ENCODE measurements at places on chromosomes 13 and 19.

- no peak for DNase-seq
These were observed 8.9 kb upstream of the TMEM160 start for GRCh38 chr19:47057328-47057727.

DNA sequence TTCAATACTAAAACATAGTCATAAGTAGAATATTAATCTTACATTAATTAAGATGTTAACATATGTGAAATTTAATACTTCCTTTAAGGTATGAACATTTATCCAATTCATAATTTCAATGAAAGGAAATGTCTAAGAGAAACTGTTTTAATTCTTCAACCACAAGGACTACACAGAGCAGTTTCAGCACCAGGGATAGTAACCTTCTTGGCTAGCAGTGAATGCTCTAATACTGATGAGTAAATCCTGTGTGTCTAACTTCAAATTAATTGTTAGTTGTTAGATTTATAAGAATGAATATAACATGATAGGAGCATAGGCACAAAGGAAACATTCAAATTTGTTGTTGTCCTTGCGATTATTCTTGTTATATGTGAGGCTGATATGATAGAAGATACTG is 15.6 kb upstream of the NBEA start:
- DNase-seq = no peak

GRCh38 chr13:74061926-74062595 is 72.1 kb downstream of the KLF12 start:
- DNase-seq = no peak

DNA sequence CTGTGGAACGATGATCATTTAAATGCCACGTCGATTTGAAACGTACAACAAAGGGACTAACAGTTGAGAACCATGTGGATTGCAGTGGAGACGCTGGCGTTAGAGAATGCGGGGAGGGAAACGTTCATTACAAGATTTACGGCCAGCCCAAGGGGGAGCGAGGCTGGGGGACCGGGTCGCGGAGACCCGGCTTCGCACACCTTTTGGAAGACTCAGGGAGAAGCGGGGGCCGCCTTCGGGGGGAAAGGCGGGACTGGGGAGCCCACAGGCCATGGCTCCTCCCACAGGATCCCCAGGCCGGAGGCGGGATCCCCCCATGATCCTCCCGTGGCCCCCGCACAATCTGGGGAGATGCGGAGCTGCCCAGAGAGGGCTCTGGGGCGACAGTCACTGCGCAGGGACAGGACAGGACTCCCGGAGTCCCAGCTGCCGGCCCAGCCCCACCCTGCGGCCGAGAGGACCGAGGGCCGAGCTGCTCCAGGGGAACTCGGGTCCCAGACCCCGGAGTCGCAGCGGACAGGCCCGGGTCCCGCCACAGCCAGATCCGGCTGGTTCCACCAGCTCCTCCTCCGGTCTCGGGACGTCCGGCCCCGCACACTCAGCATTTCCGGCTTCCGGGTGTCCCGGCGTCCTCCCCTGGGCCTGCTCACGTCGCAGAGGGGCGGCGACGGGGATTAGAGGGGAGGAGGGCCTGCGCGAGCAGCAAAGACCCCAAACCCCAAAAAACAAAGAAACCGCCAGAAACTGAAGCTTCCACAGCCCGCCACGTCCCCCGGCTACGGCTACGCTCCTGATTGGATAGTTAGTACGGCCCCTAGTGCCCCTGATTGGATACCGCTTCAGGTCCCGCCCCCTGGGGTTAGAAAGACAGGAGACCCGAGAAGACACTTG is 21.1 kb upstream of the OR10H1 start:
- peak; percentile 84 for DNase-seq

GRCh38 chr13:86660090-86660489 is 860.9 kb upstream of the SLITRK6 start:
- no peak for DNase-seq

DNA sequence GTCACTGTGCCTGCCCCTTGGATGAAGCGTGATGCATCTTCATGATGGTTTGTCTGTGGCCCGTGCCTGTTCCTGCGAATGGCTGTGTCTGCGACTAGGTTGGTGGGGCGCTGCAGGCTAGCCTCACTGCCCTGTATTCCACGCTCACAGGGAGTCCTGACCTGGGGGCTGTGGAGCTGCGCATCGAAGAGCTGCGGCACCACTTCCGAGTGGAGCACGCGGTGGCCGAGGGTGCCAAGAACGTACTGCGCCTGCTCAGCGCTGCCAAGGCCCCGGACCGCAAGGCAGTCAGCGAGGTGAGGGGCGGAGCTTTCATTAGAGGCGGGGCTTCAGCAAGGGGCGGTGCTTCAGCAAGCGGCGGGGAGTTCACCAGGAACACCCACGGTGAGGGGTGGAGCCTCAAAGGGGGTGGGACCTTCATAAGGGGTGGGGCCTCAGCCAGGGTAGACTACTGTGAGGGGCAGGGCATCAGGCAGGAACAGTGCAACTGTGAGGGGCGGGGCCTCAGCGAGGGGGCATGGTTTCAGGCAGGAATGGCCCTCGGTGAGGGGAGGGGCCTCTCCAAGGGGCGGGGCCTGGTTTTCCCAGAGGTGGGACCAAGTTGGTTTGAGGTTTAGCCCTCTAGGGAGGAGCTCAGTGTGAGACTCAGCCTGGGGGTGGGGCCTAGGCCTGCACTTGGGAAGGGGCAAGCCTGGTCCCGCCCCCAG is 17.2 kb downstream of the PKN1 start:
- DNase-seq = no peak

DNA sequence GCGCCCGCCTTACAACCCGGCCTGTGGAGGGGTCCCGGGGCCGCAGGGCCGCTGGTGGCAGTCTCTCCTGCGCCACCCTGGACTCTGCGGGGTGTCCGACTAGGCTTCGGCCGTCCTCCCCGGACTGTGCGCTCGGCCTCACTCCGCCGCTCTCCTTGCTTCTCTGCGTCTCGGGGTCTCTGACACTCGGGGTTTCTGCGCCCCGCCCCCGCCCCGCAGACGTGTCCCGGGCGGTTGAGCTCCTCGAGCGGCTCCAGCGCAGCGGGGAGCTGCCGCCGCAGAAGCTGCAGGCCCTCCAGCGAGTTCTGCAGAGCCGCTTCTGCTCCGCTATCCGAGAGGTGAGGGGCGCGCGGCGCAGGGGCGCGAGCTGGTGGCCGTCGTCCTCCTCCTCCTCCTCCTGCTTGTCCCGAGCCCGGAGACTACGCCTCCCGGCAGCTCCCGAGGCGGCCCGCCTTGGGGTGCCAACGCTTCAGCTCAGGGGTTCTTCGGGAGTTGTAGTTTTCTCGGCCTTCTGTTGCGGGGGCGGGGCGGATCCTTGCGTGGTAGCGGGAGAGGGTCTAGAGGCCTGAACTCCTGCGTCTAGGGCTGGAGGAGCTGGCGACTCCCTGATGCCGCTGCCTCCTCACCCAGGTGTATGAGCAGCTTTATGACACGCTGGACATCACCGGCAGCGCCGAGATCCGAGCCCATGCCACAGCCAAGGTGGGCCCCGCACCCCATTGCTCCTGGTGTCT is 627 bp downstream of the LIN7B start:
- DNase-seq = peak; percentile 46

- DNase-seq = peak; percentile 34
These were observed 641 bp upstream of the SOX21 start for GRCh38 chr13:94712812-94713560.

DNA sequence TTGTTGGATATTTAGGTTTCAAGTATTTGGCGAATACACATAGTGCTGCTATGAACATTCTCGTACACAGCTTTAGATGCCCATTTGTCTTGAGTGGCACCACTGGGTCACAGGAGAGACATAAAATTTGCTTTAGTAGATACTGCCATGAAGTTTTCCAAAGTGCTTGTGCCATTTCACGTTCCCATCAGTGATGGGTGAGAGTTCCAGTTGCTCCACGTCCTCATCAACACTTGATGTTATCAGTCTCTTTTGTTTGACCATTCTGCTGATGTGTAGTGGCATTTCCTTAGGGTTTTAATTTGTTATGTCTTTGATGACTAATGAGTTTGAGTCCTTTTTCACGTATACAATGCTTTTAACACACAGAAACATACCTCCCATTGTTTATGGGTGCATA is 11.0 kb downstream of the ZSWIM9 start:
- DNase-seq = no peak

- DNase-seq = no peak
These were observed 5.6 kb upstream of the ERFL start for GRCh38 chr19:41933693-41934426.

DNA sequence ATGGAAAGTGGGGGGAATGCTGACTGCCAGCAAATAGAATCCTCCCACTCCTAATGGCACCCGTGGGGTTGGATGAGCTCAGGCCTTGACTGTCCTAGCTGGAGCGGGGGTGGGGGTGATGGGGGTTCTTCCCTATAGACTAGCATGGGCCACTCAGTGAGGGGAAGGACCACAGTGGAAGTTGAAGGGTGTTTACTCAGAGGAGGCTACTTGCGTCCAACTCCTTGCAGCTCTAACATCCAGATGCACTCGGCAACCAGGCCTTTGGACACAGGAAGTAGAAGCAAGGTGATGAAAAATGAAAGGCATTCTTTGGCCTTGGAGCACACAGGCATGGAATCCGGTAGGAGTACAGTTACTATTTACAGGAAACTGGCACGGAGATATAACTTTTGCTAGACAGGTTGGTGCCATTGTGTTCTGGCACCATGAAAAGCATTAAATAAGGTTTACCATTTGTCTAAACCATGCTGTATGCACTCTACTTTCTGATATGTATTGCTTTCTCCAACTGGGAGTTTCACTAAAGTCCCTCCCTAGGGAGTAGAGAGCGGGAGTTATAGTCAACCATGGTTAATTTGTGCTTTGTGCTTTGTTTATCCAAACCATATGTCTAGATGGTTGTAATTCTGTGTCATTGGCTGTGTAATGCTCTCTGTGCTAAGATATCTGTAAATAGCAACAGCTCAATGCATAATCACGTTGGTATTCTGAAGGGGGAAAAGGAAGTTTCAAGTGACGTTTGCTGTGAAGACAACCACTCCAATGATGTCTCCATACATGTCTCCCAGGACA is 125.3 kb downstream of the TSHZ3 start:
- DNase-seq = no peak

DNA sequence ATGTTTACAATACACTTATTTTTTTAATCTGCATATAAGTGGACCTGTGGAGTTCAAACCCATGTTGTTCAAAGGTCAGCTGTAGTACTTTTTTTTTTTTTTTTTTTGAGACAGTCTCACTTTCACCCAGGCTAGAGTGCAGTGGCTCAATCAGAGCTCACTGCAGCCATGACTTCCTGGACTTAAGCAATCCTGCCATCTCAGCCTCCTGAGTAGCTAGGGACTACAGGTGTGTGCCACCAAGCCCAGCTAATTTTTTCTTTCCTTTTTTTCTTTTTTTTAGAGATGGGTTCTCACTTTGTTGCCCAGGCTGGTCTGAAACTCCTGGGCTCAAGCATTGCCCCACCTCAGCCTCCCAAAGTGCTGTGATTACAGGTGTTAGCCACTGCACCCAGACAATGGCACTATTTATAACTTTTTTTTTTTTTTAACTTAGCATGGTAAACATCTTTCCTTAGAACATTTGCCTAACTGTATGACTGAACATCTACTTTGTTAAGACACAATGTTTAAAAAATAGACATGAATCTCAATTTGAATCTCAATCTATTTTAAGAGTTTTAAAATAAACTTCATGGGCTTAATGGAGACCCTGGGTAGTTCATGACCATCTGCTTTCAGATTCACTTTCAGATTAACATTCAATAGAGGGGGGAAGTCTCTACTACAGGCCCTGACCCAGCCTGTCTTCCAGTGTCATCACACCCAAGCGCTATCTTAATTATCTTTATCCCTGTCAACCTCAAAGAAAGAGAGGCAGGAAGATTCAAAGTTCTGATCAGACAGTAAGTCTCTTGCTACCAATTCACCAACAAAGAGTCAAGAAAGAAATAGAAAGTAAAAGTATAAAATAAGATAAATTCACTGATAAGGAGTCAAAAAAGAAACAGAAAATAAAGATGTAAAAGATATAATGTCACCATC is 97.7 kb upstream of the DOCK9 start:
- DNase-seq = no peak

DNA sequence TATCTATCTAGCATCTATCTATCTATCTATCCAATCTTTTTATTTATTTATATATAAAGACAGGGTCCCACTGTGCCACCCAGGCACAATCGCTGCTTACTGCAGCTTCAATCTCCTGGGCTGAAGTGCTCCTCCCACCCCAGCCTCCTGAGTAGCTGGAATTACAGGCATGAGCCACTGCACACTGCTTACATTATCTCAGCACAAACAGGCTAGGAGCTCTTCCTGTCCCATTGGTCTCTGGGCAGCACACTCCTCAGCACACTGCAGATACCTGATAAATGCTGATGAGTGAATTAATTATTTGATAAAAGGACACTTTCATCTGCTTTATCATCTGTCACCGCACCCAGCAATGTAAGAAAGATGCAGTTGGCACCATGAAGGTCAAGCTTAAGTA is 16.1 kb downstream of the ZNF562 start:
- no peak for DNase-seq

DNA sequence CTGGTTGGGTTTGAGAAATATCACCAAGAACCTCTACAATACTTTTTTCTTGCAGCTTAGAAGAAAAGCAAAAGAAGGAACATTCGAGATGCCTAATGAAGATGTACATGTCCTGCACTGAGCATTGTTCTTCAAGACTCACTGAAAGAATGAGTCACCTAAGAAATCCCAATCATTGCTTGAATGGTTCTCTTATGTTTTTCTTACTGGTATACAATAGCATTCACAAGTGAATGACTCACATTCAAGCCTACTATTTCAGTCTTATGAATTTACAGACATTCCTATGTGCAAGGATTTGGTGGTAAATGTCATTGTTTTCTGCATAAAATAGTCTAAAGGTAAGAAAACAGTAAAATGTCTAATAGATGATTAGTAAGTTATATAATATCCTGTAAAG is 594.6 kb downstream of the PCDH9 start:
- DNase-seq = no peak

GRCh38 chr19:38713227-38713649 is 31.0 kb downstream of the CAPN12 start:
- DNase-seq = no peak

- DNase-seq = no peak
These were observed 192.9 kb downstream of the DIAPH3 start for GRCh38 chr13:59970847-59971246.

DNA sequence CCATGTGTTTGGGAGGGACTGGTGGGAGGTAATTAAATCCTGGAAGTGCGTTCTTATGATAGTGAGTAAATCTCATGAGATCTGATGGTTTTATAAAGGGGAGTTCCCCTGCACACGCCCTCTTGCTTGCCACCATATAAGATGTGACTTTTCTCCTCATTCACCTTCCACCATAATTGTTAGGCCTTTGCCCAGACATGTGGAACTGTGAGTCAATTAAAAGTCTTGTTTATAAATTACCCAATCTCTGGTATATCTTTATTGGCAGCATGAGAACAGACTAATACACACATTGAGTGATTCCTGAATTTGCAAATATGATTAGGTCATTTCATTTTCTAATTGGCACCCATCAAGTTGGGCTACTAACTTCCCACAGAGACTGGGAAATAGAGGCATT is 977.2 kb downstream of the SLITRK1 start:
- no peak for DNase-seq

GRCh38 chr13:102020611-102021216 is 381.1 kb downstream of the FGF14 start:
- DNase-seq = no peak

DNA sequence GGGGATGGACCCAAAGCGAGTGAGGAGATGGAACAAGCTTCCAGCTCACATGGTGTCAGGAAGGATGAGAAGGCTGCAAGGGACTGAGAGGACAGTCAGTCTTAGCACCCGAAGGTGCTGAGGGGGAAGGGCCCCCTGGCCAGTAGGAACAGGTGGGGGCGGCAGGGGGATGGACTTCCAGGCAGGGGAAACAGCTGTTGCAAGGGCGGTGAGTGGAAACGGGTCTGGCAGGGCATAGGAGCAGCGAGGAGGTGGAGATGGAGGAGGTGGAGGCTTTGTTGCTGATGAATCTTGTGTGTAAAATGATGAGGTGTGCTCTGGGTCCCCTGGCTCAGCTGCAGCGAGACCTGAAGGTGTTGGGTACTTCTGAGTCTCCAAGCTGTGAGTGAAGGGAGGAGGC is 1.2 kb downstream of the MAP1S start:
- DNase-seq = no peak

Data from NCI-H1105 treated with DMSO at 0.1 percent for 48 hours (cell line).